IMR-90 (cell line): ENCODE measurements at places on chromosomes 2 and 18. TPM values are rescaled to one million over a fixed set of nuclear protein-coding genes. Genes with fewer than 3 reads are reported as not detected.

The SERPINB13 gene
- not detected in 2 replicates for total RNA-seq

The SMAD2 gene
- total RNA-seq = 124 and 171 TPM in 2 replicates

The TIGD1 gene
- 2.7 and 2.8 TPM in 2 replicates for total RNA-seq

The MATN3 gene
- 0.90 and 1.1 TPM in 2 replicates for total RNA-seq

The SP100 gene
- total RNA-seq = 69.0 and 82.5 TPM in 2 replicates
